ENCODE measurements at places on chromosomes 6 and 20. TPM values are rescaled to one million over a fixed set of nuclear protein-coding genes. Genes with fewer than 3 reads are reported as not detected.

DNA sequence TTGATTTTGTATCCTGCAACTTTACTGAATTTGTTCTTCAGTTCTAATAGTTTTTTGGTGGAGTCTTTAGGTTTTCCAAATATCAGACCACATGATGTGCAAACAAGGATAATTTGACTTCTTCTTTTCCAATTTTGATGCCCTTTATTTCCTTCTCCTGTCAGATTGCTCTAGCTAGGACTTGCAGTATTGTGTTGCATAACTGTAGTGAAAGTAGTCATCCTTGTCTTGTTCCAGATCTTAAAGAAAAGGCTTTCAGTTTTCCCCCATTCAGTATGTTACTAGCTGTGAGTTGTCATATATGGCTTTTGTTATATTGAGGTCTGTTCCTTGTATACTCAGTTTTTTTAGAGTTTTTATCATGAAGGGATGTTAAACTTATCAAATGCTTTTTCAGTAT, 4.6 kb downstream of the MICB start:
- no peaks in the 10 kb centered on the region for H3K27me3 ChIP-seq
- DNase-seq: no peak
- no peak overlapping the region for H3K27ac ChIP-seq

GRCh38 chr6:51339108-51339507, 520.4 kb downstream of the TFAP2B start:
- H3K4me1 ChIP-seq: no peaks in the 10 kb centered on the region
- DNase-seq: no peak
- H3K27ac ChIP-seq: no peak overlapping the region
- no peaks in the 10 kb centered on the region for H3K27me3 ChIP-seq

- H3K27ac ChIP-seq: no peak overlapping the region
- no peak overlapping the region for H3K4me3 ChIP-seq
- H3K36me3 ChIP-seq: no peaks in the 10 kb centered on the region
- peaks cover 50% of the 10 kb centered on the region for H3K27me3 ChIP-seq
- DNase-seq: no peak
- H3K4me1 ChIP-seq: peaks cover 3% of the 10 kb centered on the region
These were observed 15.8 kb upstream of the DEK start for GRCh38 chr6:18280084-18280483.

The EMILIN3 gene
- total RNA-seq: not detected

The SLC35D3 gene
- total RNA-seq: not detected
